Left colon (tissue), 2 donors: ENCODE measurements at places on chromosomes 2 and 18. TPM values are rescaled to one million over a fixed set of nuclear protein-coding genes. Genes with fewer than 3 reads are reported as not detected.

The CHST9 gene
- not detected for total RNA-seq

The LRATD1 gene
- total RNA-seq: 136 TPM

DNA sequence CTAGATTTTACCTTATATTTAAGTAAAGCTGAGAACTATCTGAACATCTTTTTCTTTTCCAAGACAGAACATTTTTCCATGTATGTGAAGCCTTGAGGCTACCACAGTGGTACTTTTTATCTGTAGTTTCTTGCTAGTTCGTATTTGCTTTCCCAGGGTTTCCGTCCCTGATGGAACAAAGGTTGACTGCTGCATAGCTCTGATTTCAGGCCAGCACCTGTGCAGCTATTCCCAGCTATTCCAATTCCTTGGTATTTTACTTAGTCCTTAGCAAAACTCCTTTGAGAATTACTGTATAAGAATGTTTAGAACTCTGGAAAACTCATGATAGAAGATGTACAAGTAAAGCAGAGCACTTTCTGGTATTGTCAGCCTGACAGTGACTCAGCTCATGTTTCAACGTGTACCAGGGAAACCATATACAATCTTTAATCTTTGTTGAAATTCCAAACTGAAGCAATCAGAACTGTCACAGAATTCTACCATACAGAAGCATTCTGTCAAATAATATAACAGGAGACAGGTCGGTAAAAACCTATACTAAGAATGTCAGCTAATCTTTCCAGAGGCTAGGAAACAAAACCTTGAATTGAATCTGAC, 162.2 kb downstream of the PKP4 start:
- DNase-seq: no peak

The FN1 gene
- total RNA-seq: 216 TPM

The VSNL1 gene
- 3.6 TPM for total RNA-seq

- no peak for DNase-seq
Measured at GRCh38 chr18:69840445-69840844, 107.2 kb downstream of the CD226 start.

The MAP4K4 gene
- total RNA-seq: 24.9 TPM

The TPO gene
- total RNA-seq: 1.5 TPM

The KLHL41 gene
- not detected for total RNA-seq

The GEN1 gene
- 26.3 TPM for total RNA-seq
